ENCODE measurements at places on chromosomes 7 and 10.

- peak; percentile 46 for DNase-seq
Measured at GRCh38 chr10:17273403-17273802, 45.4 kb downstream of the VIM start.

GRCh38 chr10:71848325-71849275 is 2.5 kb downstream of the PSAP start:
- no peak for DNase-seq

DNA sequence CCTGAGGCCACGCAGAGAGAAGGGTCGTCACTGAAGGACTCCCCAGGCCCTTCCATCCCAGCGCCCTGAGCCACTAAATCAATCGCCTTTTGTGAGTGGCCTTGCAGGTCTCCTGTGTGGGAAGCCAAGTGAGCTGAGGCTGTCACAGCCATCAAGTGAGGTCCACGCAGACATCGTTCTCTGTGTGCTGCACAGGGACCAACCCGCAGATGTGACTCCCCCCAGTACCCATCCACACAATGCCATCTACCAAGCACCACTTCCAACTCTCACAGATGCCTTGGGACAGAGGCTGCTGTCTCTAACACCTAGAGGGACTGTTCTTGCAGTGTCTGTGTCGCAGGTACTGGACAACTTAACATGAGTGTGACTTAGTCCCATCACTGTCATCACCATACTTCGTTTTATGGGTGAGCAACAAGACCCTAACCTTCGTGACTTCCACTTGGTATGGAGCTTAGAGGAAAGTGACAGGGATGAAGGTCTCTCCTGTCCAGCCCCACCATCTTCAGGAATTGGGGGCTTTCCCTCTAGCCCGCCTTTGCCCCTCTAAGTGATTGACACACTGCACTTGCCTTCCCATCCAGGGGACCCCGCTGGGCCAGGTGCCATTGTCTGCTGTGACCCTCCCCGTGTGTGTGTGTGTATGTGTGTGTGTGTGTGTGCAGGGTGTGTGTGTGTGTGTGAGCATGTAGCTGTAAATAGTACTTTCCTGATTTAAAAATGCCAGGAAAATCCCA is 51.4 kb upstream of the TMEM72 start:
- no peak for DNase-seq

- no peak for DNase-seq
Measured at GRCh38 chr10:117759266-117759665, 216.7 kb downstream of the EMX2 start.

DNA sequence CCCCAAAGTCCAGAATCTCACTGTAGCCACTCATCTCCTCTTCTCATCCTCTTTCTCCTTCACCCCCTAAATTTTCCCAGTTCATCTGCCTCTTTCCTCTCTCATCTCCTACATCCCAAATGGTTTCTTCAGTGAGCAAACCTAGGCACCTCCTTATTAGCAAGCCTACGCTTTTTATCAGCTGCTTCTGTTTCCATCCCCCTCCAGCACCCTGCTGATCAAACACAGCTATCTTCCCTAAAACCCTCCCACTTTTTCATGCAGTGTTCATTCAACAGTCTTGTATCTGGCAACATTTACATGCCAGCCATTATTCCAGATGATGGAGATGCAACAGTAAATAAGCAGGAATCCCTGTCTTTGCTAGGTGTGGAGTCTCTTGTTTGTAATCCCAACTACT is 3.3 kb upstream of the ABRAXAS2 start:
- DNase-seq: no peak

GRCh38 chr7:50509459-50509858 is 55.7 kb downstream of the DDC start:
- DNase-seq: no peak

DNA sequence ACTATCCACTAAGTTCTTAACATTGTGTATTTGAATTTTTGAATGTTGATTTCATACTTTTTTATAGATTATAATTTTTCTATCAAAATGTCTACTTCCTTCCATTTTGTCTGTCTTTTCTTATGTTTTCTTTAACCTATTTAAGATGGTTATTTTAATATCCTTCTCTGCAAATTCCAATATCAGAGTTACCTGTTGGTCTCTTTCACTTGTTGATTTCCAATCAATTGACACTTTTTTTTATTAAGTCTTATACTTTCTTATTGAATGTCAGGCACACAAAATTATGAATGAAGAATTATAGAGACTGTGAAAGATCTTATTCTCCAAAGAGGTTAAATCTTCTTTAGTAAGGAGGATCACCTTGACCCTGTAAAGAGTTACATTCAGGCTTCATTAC is 448.3 kb upstream of the NRG3 start:
- no peak for DNase-seq

DNA sequence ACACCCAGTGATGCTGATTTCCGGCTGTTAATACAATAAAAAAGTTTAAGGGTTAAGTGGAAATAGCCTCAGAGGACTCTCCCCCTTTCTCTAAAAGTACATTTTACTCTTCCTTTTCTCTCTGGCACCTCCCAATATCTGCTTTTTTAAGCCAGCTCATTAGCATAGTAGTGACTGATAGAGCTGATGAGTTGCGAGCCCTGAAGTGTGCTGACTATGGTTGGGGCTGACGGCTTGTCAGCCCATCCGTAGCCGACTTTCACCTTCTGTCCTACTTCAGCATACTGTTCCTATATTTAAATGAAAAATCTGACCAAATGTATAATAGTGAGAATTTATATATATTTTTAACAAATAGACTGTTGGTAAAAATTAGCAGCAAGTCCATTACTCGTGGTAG is 80.0 kb downstream of the SHH start:
- no peak for DNase-seq

- DNase-seq: no peak
Measured at GRCh38 chr10:60353519-60354258, 36.0 kb downstream of the ANK3 start.

- DNase-seq: no peak
Measured at GRCh38 chr7:12369756-12370155, 33.9 kb downstream of the VWDE start.

- DNase-seq: no peak
Measured at GRCh38 chr7:29596593-29597178, 33.1 kb downstream of the PRR15 start.

GRCh38 chr7:69651101-69651590 is 52.9 kb downstream of the AUTS2 start:
- no peak for DNase-seq

- DNase-seq: no peak
Measured at GRCh38 chr7:41732436-41732785, 29.5 kb upstream of the INHBA start.

DNA sequence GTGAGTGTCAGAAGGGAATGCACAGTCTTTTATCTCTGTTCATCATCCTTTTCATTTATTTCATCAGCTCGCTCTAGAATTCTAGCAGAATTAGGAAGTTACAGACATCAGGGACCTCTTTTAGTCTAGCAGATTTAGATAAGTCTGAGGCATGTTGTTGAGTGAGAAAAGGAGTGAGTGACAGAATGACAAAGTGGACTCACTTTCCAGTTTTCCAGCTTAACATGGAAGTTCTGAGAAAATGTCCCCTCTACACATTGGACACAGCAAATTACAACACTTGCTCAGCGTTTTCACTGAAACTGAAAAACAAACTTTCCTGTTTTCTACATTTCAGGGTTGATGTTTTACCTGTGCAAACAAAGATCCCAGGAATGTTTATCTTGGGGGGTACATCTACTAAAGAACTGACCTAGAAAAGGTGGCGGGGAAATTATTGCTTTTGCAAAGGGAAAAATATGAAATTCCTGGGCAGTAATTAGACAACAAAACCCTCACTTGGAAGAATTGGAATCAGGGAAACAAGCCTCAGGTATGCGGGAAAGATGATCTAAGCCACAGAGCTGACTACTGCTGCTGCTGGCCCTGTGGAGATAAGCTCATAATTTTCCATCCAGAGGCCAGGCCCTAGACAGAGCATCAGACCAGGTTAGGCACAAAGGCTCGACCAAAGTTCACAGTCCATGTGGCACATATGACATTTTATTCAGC is 14.6 kb upstream of the CYP3A5 start:
- no peak for DNase-seq

DNA sequence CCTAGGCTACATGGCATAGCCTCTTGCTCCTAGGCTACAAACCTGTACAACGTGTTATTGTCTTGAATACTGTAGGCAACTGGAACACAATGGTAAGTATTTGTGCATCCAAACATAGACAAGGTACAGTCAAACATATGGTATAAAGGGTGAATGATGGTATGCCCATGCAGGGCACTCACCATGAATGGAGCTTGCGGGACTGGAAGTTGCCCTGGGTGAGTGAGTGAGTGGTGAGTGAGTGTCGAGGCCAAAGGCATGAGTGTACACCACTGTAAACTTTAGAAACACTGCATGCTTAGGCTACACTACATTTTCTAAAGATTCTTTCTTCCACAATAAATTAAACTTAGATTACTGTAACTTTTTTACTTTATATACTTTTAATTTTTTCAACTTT is 165.7 kb downstream of the PARD3 start:
- DNase-seq: no peak

DNA sequence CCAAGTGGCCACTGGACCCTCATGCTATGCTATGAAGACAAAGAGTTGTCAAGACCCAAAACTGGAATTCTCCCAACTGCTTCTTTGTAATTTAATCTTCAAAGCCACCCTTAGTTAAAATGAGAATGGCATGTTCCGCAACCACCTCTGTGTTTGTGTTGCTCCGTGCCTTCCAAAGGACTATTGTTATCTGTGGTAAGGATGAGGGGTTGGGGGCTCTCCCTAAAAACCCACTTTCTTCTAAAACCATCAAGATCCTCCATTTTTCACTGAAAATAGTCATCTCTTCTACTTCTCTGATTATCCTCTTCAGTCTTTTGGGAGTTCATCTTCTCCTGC is 222.1 kb upstream of the AOAH start:
- no peak for DNase-seq

GRCh38 chr10:102917314-102917961 is 656 bp upstream of the CNNM2 start:
- peak; percentile 71 for DNase-seq

GRCh38 chr7:126809188-126809587 is 443.6 kb downstream of the GRM8 start:
- DNase-seq: no peak

DNA sequence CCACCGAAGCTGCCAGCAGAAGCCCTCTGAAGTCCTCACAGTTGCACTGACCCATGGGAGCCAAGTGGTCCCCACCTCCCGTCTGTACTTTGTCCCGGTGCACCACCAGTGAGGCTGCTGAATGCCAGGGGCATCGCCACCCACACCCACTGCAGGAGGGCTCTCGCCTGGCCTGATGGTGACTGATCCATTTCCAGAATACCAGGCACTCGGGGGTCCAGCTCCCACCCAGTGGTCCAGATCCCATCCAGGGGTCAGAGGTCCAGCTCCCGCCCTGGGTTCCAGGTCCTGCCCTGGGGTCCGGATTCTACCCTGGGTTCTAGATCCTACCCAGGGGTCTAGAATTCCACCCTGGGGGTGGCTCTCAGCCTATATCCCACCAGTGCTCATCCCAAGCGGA is 9.1 kb upstream of the JAKMIP3 start:
- no peak for DNase-seq

- no peak for DNase-seq
Measured at GRCh38 chr7:149725916-149726315, 47.5 kb downstream of the ZNF467 start.

DNA sequence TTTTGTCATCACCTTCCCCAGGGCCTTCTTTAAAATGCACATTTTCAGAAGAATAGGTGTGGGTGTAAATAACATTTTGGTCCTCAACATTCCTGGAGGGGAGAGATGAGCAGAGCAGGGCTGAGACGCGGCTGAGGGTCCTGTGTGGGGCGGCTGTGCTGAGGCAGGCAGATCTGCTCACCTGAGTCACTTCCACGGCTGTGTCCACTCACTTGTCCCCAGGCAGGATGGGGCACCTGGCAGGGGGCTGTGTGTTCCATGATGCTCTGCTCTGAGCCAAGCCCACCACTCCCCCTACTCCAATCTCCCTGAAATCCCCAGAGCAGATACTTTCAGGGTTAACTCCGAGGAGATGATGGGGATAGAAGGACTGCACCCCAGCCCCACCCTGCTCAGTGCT is 93.8 kb downstream of the GLRX3 start:
- DNase-seq: no peak

DNA sequence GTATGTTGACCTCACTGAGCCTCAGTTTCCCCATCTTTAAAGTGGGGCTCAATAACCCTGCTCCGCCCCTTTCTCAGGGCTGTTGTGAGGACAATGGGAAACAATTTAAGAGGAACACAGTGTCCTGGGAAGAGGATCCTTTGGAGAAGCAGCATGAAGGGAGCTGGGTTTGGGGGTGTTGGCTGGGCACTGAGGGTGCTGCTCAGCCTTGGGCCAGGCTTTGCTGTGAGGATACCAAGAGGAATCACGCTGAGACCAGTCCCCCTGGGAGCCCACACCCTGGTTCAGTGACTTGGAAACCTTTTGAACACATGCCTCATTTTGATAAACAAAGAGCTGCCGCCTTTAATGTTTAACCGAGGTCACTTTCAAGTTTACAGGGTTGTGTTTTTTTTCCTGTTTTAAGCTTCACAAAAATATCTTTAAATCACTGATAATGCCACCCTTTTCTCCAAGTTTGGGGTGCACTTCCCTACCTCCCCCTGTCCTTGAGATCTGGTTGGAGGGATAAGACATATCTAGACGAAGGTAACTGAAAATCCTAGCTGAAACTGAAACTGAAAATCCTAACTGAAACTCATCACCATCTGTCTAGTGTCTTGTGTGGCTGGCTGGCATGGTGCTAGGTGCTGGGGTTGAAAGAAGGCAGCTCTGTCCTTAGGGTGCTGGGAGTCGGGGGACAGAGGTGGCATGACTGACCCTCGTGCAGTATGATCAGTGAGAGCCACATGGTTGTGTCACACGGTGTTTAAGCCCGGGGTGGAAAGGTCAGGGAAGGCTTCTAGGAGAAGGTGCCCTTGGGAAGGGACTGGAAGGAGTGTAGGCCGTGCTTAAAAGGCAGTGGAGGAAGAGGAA is 27.7 kb downstream of the ZNF775 start:
- no peak for DNase-seq

- no peak for DNase-seq
Measured at GRCh38 chr7:18016547-18017444, 10.8 kb downstream of the PRPS1L1 start.

- DNase-seq: no peak
Measured at GRCh38 chr7:68429411-68430117, 1168.7 kb upstream of the AUTS2 start.

DNA sequence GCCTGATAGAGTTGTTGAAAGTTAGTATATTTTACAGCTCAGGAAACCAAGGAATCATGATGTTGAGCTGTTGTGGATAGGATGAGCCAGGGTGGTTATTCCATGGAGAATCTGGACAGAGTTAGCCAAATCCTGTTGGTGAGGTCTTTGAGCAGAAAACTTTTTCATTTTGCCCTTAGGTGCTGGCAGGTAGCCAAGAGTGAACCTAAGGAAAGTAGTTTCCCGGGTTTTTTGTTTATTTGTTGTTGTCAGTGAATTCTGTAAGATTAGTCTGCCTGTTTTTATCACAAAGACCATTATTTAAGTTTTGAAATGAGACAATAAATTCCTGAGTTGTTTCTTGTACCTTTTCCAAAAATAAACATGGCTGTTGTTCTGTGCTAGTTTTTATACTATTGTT is 61.0 kb downstream of the GALNT11 start:
- no peak for DNase-seq

GRCh38 chr10:62904281-62904875 is 88.2 kb upstream of the EGR2 start:
- DNase-seq: no peak

GRCh38 chr10:13672548-13672947 is 85.8 kb downstream of the PRPF18 start:
- DNase-seq: no peak

Measured in urothelium cell line (cell line).